ENCODE measurements at places on chromosomes 16 and 17.

DNA sequence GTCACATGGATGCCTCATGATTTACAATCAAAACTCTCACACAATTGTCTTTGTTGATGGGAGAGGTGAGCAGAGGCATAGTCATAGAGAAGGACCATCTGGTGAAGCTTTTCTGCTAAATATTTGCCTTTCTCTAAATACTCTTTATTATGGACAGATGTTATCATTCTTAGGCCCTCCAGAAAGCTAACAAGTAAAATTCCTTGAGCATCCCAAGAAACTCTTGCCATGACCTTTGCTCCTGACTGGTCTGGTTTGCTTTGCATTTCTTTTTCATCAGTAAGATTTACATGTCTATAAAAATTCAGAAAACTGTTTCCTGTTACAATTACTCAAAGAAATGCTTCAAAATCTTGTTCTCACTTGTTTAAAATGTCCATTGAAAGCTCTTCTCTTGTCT lies 1336.6 kb upstream of the CDH8 start:
- DNase-seq, result peak; percentile 54

DNA sequence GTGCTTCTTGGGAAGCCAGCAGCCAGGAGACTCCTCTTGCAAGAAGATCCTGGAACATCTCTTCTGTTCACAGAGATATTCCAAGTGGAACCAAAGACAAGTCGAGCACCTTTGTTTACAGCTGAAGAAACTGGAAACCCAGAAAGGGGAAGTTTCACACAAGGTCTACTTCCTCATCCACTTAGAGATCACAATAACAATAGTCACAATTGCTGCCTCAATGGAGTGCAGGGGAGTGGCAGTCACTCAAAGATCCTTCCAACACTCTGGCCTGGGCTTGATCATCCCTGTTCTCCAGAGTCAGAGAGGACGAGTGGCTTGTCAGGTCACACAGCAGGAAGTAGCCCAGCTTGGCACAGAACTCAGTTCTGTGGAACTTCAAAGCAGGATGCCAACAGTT lies 46.9 kb upstream of the SIAH1 start:
- no peak for DNase-seq

GRCh38 chr17:43841282-43841681 lies 5.7 kb upstream of the CD300LG start:
- DNase-seq, result no peak

DNA sequence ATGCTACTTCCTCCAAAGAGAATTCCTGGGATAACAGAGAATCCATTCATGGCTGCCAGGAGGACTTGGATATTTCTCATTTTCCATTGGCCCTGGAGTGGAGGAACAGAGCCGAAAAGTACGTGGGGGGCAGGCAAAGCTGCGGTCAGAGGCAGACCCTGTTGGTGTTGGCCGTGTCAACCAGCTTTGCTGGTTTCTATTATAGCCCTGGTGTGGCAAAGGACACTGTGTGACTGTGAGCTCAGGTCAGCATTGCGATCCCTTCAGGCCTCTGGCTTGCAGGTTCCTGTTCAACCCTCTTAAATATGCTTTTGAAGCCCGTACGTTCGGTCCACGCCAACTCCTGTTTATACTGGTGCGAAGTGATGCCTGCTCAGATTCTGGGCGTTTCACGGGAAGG lies 596.2 kb downstream of the MAF start:
- DNase-seq, result no peak

GRCh38 chr17:40791787-40792436 lies 7.8 kb downstream of the KRT28 start:
- peak; percentile 34 for DNase-seq

DNA sequence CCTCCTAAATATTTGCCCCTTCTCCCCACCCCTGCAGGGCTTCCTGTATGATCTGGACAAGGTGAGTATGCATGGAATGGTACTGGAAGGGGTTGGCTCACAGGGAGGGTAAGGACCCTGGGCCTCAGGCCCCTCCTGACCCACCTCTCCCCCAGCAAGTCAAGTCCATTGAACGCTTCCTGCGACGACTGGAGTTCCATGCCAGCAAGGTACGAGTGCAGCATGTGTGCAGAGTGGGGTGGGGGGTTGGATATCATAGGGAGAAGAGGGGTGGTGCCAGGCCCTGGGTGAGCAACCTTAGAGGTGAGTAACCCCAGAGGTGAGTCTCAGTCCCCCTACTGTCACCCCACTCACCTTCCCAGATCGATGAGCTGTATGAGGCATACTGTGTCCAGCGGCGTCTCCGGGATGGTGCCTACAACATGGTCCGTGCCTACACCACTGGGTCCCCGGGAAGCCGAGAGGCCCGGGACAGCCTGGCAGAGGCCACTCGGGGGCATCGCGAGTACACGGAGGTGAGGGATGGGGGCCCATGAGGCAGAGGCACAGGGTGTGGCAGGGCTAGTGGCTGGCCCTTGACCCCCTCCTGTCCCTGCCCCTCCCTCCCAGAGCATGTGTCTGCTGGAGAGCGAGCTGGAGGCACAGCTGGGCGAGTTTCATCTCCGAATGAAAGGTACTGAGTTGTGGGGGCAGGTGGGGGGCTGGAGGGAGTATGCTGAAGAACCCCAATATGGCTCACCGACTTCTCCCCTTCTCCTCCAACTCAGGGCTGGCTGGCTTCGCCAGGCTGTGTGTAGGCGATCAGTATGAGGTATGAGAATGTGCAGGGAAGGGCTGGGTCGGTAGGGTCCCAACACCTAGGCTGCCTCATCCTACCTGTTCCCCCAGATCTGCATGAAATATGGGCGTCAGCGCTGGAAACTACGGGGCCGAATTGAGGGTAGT lies 11.3 kb downstream of the RIPOR1 start:
- no peak for DNase-seq

- no peak for DNase-seq
Measured at GRCh38 chr16:53071748-53072301, 17.0 kb downstream of the CHD9 start.

DNA sequence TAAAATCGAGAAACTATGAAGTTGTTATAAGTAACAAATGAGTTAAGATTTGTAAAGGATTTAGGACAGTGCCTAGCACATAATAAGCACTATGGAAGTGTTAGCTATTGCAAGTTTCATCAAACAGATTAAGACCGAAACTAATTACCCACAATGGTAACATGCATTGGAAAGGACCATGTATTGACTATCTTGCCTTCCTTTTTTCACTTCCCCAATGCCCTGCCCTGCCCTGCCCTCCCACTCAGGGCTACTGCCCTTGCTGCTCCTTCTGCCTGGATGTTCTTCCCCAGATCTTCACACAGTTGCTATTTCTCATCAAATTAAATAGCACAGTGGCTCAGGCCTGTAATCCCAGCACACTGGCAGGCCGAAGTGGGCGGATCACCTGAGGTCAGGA lies 202.1 kb upstream of the PSMD7 start:
- DNase-seq, result no peak

GRCh38 chr17:43661699-43662412 lies at the start of gene MEOX1:
Gene MEOX1 (minus strand): TSS chr17:43661922. CDS start chr17:43661534, 388 bp downstream.
- no peak for DNase-seq

GRCh38 chr17:57447357-57447989 lies 191.2 kb downstream of the MSI2 start:
- no peak for DNase-seq

DNA sequence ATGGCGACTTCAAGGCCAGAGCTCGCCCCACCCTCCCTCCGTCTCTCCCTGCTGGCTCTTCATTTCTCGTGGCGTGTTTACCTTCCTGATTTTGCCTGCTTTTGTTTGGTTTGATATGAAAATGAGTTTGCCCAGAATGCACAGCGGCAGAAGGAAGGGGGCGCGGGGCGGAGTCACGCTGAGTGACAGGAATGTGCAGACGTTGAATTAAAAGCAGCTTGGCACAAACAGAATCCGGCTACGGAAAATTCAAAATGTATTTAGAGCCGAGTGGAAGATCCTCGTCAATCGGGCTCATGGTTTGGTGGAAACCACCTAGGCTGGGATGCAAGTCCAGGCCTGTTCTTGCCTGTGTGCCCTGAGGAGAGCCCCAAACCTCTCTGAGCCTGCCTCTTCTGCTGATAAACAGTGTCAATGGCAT lies 102.7 kb downstream of the SDK2 start:
- no peak for DNase-seq

- DNase-seq, result no peak
Measured at GRCh38 chr17:66610361-66611133, 224.4 kb upstream of the CACNG5 start.

- DNase-seq, result peak; percentile 21
Measured at GRCh38 chr16:1494129-1494640, 1.0 kb downstream of the TELO2 start.

DNA sequence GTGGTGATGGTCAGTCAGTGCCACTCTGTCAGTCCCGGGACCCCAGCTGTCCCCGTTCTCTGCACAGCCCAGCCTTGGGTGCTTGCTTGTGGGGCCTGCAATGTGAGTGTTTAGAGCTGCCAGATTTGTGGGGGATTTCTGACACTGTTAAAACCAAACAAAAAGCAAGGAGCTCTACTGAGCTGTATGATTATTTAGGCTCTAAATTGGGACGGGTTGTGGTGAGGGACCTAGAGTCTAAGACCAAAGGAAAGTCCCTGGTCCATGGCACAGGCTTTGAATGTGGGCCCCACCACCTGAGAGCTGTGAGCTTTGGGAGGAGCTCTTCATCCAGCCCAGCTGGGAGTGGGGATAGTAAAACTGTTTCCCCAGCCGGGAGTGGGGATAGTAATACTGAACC lies 63.3 kb downstream of the KSR1 start:
- no peak for DNase-seq

DNA sequence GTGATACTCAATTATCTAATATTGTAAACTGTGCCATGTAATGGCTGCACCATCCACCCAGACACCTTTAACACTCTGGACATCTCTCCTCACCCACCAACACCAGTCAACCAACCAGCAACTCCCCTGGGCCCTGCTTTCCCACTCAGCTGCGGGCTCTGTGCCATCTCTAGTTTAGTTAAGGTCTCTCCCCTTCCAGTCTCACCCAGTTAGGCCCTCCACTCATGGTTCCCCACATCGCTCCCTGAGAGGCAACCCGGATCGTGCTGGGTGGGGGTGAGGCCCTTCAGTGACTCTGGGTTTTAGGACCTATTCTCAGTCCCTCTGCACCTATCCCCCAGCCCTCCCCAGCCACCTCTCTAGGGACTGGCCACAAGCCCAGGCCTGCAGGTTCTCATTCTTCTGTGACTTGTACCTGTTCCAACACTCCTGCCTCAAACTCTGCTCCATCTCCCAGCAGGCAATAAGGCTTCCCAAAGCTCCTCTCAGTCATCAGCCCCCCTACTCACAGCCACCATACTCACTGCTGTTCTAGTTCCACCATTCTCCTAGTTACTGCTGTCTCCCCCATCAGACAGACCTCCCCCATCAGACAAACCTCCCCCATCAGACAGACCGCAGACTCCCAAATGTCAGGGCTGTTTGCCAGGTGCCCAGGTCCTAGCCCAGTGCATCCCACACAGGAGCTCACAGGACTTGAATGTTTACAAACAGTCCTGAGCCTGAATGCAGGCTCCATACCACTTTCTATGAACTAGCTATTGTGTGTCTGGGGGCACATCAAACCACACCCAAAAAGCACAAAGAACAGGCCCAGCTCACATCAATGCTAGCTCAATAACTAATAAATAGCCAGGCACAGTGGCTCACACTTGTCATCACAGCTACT lies 2.6 kb downstream of the TK2 start:
- DNase-seq, result no peak

- DNase-seq, result no peak
Measured at GRCh38 chr17:61856035-61856434, 7.3 kb downstream of the BRIP1 start.

GRCh38 chr17:34434052-34434451 lies 71.0 kb upstream of the CCL1 start:
- no peak for DNase-seq

GRCh38 chr16:23362460-23363317 lies 60.6 kb downstream of the SCNN1B start:
- peak; percentile 86 for DNase-seq

- no peak for DNase-seq
Measured at GRCh38 chr17:80181431-80181830, 11.6 kb downstream of the CARD14 start.

DNA sequence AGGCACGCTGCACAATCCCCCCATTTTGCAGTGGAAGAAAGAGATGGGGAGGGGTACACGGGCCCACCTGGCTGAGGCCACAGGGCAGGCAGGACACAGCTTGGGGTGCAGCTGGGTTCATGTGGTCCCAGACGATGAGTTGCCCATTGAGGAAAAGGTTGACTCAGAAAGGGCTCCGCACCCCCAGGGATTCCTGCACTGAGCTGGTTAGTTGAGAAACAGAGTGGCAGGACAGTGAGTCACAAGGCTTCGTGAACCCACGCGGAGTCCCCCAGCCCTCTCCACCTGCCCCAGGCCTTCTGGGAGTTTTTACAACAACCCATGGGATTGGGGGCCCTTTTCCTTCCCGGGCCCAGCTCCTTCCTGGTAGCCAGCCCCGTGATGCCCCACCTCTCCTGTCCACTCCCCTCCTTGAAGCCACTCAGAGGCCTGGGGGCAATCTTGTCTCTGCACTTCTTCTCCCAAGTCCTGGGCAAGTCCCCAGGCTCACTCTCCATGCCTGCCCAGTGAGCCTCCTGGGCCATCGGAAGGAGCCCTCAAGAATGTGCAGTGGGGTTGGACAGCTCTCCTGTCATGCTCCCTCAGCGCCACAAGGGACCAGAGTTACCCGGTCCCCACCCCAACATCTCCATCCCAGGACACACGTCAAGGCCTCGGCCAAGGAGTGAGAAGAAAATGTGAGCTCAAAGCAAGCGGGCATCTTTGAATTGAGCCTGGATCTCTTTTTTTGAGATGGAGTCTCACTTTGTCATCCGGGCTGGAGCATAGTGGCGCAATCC lies 251.2 kb downstream of the PARN start:
- DNase-seq, result no peak

DNA sequence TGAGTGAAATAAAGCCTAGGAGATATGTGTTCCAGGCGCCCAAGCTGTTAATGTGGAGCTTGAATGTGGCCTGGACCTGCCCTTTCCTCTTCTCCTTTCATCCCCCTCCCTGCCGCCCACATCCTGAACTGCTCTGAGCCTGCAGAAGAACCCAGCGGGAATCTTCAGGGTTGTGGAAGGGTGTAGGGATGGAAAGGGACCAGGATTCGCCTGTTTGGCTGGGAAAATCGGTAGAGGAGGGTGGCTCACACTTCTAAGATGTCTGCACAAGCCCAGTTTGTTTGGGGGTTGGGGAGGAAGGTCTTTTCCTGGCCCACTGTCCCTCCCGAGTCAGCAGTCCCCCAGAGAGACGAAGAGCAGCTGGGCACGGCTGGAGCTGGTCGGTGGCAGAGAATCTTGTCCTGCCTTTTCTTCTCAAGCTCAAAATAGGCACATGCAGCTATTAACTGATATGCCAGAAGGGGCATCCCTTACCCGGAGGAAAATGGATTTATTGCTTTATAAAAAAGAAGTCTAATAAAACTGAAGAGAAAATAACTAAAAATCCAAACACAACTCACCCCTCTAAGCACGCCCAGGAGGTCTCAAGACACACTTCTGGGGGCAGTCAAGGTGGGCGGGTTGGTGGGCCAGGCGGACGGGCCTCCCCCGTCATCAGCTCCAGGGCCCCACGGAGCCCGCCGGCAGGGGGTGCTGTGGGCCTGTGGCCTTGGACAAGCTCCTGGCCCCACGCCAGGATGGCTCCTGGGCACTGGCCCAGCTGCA lies 11.5 kb upstream of the PITPNA start:
- DNase-seq, result peak; percentile 61

All from NCI-H146 (cell line).